ENCODE measurements at places on chromosomes 12 and 14. TPM values are rescaled to one million over a fixed set of nuclear protein-coding genes. Genes with fewer than 3 reads are reported as not detected.

Gene SUDS3
- 31.2 TPM for total RNA-seq

Gene RTL1
- total RNA-seq = not detected

Gene NYNRIN
- total RNA-seq = 2.7 TPM

Gene PPP1CC
- total RNA-seq = 115 TPM

Gene TRPV4
- 1.6 TPM for total RNA-seq

Gene SPIC
- not detected for total RNA-seq

Gene SYNDIG1L
- not detected for total RNA-seq

Gene TMEM63C
- 1.9 TPM for total RNA-seq

Gene EML1
- total RNA-seq = 2.2 TPM

Gene EIF2S3B
- total RNA-seq = 4.6 TPM

Gene SIX6
- not detected for total RNA-seq

Gene GARIN6
- total RNA-seq = not detected

Gene EMP1
- total RNA-seq = 135 TPM

Gene MED13L
- total RNA-seq = 37.6 TPM

Gene C1R
- total RNA-seq = 12.6 TPM

Gene DIO2
- not detected for total RNA-seq
